ENCODE measurements at places on chromosomes 7 and 10.
A peak's percentile ranks its signal among the peaks of the same experiment; 100 is the strongest.

GRCh38 chr7:43112941-43113621, 634 bp downstream of the HECW1 start:
- peak; percentile 49 for DNase-seq

- peak; percentile 22 for DNase-seq
These were observed 298.6 kb downstream of the TFEC start for GRCh38 chr7:115731796-115732471.

- peak; percentile 2 for DNase-seq
These were observed 629.3 kb upstream of the NRP1 start for GRCh38 chr10:33963729-33964128.

DNA sequence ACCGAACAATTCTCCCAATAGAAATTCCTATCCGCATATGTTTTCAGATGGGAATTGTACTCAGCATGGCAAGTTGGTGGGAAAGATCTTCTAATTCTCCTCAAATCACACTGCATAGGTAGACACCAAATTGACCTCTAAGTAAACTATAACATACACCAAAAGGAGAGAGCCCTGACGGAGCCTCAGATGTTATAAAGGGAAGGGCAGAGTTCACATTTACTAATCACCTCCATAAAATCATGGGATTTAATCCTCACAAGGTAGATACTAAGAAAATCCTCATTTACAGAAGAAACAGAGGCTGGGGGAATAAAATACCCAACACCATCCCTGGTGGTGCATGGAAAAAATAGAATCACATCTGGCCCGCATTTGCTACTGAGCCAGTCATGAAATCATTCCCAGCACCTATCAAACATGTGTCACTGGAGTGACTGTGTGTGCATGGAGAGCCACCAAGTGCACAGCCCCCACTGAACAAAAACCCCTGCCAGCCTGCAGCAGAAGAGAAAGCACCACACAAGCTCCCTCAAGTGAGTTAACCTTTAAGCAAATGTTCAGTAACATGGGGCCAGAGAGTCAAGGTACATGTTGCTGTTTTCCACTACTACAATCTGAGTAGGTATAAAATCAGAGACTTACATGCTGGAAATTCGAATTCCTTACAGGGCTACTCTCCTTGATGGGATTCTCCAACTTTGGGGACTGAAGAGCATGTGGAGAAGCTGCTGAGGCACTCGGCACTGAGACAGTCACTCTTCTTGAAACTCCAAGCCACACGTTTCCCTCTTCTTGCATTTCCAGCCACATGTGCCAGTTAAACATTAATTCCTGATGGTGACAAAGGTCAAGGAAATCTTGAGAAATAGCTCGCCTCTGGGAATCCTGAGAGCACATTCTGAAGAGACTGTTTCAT, at the start of gene DDC:
TSS of gene DDC (minus strand) at position 766 of the 919 bp plus-strand sequence. CDS start 21,320 bp downstream, outside the sequence.
- DNase-seq: no peak

DNA sequence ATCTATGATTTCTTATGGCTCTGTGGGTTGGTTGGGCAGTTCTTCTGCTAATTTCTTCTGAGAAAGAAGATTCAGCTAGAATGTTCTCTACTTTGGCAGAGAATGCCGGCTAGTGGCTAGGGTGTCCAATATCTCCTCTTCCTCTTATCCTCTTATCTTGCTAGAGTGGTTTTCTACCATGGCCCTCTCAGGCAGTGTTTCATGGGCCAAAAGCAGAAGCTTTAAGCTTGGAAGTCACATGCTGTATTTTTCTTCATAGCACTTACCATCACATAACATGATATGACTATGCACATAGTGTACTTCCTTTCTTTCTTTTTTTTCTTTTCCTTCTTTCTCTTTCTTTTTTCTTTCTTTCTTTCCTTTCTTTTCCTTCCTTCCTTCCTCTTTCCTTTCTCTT, 140.0 kb downstream of the ITGB8 start:
- no peak for DNase-seq

DNA sequence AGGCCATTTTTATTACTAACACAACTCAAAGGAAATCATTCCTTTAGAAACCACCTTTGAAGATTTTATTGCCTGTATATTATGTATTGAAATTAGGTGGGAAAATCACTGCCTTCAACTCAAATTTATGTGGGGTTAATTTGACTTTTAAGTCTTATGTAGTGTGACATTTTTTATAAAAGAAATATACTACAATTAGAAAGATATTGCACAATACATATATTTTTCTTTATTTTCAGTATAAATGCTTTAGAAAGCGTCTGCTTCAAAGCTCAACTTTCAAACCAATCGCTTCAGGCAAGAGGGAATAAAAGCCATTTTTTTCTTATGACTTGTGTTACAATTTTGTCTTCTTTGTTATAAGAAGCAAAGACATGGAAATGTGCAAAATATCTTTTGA, 337.4 kb upstream of the ZWINT start:
- DNase-seq: no peak

- no peak for DNase-seq
These were observed 90.2 kb upstream of the AGK start for GRCh38 chr7:141460781-141461715.

DNA sequence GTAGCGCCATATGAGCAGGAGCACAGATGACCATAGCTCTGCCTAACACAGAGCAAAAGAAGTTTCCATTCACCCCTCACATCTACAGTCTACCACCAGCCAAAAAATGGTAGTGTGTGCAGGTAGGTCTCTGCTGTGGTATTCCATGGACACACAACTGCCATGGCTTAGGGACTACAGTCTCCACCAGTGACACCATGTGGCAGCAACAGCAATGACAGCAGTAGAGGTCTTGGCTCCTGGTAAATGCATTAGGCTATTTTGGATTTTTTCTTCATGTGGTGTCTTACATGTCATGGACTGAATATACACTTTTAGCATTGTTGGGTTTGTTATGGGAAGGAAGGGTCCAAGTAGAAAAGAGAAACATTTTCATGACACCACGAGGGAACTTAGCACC, 70.1 kb upstream of the CABCOCO1 start:
- DNase-seq: no peak

DNA sequence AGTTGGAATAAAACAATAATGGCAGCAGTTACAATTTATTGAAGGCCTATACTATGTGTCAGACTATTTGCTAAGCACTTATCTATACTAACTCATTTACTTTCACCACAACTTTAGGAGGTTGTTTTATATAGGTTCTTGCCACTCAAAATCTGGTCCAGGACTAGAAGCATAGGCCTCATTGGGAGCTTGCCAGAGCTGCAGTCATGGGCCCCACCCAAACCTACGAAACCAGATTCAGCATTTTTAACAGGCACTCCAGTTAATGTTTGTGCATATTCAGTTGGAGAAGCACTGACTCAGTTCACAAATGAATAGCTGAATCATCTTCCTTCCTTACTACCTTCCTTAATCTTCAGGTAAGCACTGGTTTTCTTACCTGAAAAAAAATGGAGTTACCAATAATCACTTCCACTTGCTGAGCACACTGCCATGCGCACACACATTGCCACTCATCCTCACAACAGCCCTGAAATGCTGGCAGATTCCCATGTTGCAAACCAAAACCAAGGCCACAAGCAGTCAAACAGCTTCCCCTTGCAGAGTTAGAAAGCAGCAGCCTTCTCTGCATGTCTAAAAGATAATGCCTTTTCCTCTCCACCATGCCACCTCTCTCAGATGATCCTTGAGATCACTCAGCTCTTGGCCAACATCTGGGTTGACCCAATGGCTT, 122.4 kb downstream of the SLC16A9 start:
- DNase-seq: no peak

DNA sequence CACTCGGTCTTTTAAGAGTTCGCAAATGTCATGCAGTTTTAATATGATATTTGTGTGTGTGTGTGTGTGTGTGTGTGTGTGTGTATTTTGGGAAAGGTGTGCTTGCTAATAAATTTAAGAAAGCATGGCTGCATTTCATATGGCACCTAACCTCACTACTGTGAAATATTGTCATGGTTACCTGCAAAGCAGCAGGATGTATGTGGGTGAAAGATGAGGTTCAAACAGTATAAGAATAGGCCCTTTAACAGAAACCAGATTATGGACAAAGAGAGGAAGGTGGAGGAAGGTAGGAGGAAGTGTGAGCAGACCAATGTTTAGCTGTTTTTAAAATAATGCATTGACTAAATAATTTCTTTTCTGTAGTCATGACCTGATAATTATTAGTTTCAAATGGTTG, 73.5 kb upstream of the CACNA2D1 start:
- no peak for DNase-seq

DNA sequence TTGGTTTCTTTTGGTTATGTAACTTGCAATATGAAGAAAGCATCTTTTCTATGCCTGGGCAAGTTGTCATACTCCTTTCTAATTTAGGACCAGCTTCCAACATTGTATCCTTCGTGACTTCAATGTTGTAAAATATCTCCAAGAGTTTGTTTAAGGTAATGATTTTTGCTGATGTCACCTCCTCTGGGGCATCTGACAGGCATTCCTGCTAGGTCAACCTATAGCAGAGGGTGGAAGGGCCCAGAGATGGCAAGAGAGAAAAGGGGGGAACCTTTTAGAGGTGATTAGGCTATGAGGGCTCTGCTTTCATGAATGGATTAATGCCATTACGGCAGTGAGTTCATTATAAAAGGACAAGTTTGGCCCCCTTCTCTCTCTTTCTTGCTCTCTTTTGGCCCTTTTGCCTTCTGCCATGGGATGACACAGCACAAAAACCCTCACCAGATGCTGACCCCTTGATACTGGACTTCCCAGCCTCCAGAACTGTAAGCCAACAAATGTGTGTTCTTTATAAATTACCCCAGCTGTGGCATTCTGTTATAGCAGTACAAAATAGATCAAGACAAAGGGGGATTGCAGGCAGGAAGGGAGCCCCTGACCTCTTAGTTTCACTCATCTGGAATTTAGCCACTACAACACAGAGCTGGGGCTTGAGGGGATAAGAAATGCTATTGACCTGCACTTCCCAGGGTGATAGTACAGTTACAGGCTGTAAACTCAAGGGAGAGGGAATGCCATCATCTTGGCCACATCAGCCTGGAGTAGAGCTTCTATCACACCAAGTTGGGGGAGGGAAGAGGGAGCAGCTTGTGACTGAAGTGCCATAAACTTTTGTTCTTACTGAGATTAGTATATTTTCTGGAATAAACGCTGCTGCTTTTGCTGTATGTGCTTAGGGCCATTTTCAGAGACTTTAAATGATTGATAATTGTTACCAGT, 195.9 kb downstream of the CFTR start:
- DNase-seq: peak; percentile 10

DNA sequence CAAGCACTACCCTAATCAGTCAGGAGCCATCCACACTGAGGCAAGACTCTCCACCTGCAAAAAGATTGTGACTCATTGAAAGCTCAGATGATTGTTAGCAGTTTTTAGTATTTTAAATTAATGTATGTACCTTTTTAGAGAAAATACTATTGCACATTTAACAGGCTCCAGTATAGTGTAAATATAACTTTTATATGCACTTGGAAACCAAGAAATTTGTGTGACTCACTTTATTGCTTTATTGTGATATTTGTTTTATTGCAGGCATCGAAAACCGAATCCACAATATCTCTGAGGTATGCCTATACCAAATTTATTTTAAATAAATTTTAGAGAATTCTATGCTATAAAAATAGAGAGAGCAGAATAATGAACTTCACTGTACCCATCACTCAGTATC, 122.0 kb downstream of the TEX36 start:
- DNase-seq: no peak

- DNase-seq: no peak
These were observed 51.1 kb downstream of the TMEM209 start for GRCh38 chr7:130154131-130154500.

DNA sequence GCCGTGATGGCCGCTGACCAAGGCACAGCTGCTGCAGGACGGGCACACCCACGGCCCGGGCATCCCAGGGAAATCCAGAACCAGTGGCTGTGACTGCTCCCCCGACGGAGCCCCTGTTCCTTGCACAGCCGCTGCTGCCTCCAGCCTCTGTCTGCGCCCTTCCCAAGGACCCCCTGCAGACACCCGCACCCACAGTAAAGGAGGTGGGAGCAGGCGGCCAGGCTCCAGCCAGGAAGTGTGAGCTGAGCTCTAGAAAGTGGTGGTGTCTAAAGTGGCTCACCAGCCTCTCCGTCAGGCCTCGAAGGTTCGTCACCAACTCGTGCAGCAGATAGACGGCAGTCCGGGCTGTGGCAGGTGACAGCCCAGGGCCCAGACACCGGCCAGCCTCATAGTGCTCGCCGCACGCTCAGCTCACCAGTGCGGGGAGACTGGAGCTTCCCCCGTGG, 306.7 kb downstream of the DNAJB6 start:
- no peak for DNase-seq

DNA sequence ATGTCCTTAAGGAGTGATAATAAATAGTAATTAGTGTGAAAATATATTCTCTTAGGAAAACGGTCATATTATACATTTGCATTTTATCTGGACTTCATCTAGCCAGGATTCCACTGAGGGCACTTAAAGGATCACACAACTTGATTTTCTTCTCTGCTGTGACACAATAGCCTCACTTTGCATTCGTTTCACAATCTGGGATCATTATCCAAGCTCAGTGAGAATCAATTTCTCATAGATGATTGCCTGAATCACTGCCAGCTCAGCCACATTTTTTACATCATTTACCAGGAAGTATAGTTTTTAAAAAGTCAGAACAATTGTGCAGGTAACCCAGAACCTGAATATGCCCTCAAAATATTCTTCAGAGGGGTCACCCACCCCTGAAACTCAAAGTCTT, 68.9 kb downstream of the PTPRZ1 start:
- DNase-seq: no peak

DNA sequence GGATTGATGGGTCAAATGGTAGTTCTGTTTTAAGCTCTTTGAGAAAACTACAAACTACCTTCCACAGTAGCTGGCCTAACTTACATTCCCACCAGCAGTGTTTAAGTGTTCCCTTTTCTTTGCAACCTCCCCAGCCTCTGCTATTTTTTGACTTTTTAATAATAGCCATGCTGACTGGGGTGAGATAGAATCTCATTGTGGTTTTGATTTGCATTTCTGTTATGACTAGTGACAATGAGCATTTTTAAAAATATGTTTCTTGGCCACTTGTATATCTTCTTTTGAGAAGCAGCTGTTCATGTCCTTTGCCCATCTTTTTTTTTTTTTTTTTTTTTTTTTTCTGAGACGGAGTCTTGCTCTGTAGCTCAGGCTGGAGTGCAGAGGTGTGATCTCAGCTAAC, 155.2 kb upstream of the BMPER start:
- DNase-seq: peak; percentile 84

DNA sequence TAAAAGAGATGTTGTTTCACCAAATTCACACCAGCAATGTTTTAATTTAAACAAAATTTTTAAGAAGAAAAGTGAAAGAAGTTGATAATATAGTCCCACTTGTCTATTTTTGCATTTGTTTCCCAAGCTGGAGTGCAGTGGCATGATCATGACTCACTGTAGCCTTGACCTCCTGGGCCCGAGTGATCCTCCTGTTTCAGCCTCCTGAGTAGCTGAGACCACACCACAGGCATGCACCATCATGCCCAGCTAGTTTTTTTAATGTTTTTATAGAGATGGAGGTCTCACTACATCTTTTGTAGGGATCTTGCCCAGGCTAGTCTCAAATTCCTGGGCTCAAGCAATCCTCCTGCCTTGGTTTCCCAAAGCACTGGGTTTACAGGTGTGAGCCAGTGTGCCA, 14.1 kb upstream of the NDUFA5 start:
- peak; percentile 6 for DNase-seq
